Mammary epithelial cell (primary cell): ENCODE measurements at places on chromosomes 6 and 20. TPM values are rescaled to one million over a fixed set of nuclear protein-coding genes. Genes with fewer than 3 reads are reported as not detected.

LRP11 gene
- 67.5 TPM for total RNA-seq

MAP1LC3A gene
- total RNA-seq = 9.4 and 14.1 TPM in 2 replicates

SIRPB2 gene
- 0.33 TPM for total RNA-seq

DNA sequence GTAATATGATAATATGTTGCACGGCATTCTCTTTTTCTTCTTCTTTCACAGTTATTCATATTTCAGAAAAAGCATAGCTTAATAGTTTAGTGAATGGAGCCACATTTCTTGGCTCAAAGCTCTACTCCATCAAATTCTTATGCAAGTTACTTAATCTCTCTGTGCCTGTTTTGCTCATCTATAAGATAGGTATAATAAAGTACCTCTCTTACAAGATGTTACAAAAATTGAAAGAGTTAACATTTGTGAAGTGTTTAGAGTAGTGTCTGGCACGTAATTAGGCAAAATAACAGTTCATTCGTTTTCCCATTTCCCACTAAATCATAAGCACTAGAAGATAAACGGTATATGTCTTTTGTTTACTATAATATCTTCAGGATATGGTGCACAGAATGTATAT lies 1304.4 kb upstream of the EYS start:
- no peak for DNase-seq

GRCh38 chr6:18997375-18997826 lies 610.3 kb downstream of the RNF144B start:
- peak; percentile 40 for DNase-seq

GRCh38 chr6:72064399-72064975 lies 178.1 kb downstream of the RIMS1 start:
- no peak for DNase-seq

DNA sequence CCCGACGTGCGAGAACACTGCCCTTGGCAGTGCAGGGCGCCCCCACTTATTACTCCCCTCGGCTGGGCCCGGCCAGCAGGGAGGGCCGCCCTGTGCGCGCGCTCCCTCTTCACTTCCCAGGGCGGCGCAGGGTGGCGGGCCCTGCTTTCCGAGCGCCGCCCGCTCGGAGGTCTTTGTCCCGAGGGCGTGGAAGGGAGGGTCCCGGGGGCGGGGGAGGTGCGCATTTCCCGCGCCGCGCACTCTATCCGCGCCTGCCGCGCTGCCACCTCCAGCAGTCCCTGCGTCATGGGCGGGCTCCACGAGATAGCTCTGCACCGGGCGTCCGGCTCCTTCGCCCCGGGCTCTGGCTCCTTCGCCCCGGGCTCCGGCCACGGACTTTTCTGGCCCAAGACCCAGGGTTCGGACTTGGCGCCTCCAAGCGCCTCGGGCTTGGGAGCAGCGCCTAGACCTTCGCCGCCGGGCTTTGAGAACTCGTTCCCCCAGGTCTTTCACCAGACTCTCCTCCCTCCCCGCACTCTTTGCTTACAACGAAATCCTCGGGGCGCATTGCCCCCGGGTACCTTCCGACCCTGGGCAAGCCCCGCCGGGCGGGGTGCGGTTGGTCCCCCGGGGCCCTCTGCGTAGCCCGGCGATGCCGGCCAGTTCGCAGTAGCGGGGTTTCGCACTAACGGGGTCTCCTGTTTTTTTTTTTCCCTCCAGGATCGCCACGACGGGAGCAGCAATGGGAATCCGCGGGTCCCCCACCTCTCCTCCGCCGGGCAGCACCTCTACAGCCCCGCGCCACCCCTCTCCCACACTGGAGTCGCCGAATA lies 1.6 kb downstream of the TFAP2C start:
- DNase-seq = peak; percentile 71

DNA sequence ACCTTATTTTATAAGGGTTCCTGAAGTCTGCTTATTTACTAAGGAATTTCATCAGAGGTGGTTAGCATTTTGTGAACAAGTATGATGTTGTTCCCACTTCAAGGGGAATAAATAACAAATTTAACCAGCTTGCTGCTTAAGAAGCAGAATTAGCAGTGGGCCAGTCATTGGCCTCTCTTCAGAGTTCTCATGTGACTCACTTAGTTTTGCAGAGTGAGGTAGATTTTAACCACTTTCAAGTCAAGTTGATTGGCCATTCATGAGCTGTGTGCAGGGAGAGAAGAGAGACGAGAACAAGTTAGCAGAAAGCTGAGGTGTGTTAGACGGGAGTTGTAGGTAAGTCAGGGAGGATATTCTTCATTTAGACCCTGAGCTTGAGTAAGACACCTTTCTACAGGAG lies 18.1 kb downstream of the TOP1 start:
- DNase-seq = no peak

DNA sequence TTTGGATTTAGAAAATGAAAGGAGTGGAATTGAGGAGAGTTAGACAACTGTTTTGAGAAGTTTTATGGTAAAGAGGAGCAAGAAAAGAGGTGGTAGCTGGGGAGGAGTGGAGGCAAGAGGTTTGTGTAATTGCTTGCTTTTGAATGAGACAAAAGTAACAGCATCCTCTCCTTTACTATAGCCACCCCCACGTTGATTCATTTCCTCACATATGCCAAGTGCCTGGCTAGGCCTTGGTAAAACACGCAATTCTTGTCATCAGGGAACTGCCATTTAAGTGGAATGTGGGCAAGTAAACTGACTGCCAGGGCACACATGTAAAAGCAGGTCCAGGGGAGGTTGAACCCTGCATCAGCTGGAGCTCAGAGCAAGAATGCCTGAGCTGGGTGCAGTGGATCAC lies 4.1 kb downstream of the MTRES1 start:
- DNase-seq = peak; percentile 30

GRCh38 chr6:146287691-146288369 lies 255.8 kb upstream of the RAB32 start:
- no peak for DNase-seq

DNA sequence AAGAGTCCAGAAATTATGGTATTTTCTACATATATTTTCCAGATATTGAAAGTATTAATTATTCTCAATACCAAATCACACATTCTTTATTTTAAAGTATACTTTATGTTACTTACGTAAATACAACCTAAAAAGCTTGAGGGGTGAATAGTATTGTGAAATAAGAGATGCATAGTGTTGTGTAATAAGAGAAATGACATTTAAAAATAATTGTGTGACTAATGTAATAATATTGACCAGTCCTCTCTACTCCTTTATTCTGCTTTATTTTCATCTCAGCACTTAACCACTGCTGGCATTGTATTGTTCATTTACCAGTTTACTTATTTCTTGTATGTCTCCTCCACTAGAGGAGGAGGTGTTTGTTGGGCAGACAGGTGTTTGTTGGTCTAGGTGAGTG lies 135.6 kb downstream of the EYA4 start:
- DNase-seq = no peak

GRCh38 chr6:90274451-90275030 lies 22.1 kb downstream of the BACH2 start:
- no peak for DNase-seq

- DNase-seq = no peak
Observed at GRCh38 chr6:53369876-53370515, 21.2 kb upstream of the ELOVL5 start.

DNA sequence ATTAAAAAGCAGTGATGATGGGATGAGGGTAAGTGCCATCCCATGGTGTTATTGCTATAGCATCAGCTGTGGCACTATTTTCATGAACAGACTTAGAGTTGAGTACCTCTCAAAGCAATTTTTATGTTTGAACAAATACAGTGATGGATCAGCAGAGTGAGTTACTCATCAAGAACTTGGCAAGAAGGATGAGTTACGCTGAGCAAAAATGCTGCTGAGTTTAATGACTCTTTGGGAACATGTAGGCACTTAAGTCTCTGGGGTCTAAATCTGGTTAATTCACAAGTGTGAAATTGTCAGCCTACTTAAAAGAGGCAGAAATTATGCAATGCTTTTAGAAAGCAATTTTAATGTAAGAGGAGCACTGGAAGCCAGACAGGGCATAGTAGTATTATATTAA lies 78.5 kb upstream of the AHI1 start:
- no peak for DNase-seq

DNA sequence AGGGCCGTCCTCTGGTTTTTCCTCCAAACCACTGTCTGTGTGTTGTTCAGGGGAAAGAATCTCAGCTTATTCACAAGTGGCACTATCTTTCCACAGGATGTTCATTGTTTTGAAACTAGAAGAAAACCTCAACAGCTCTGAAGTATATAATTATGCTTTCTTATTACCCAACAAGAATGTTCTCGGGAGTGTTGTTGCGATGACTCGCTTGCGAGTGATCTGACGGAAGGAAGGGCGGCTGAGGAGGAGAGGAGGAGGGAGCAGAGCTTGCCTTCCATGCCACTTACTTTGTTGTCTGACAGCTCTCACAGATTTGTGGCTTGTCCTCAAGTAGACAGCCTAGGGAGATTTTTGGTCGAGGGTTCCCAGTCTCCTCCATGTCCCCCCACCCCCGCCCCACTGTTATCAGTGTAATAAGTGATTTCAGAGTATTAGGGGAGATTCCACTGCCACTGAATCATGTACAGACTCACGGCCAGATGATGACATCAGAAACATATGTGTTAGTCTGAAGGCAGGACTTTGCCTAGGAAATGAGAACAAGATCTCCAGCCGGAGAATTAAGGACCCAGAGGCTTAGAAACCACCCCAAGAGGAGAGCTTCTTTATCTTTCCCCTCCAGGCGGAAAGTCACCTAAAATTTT lies 80.7 kb upstream of the CCN6 start:
- DNase-seq = peak; percentile 93
